ENCODE measurements at places on chromosomes 2 and 18.

GRCh38 chr2:84781942-84782716, 98.8 kb downstream of the TRABD2A start:
- no peaks in the 10 kb centered on the region for H3K27me3 ChIP-seq
- H3K4me1 ChIP-seq: no peaks in the 10 kb centered on the region
- H3K36me3 ChIP-seq: no peaks in the 10 kb centered on the region
- H3K4me3 ChIP-seq: no peak overlapping the region

DNA sequence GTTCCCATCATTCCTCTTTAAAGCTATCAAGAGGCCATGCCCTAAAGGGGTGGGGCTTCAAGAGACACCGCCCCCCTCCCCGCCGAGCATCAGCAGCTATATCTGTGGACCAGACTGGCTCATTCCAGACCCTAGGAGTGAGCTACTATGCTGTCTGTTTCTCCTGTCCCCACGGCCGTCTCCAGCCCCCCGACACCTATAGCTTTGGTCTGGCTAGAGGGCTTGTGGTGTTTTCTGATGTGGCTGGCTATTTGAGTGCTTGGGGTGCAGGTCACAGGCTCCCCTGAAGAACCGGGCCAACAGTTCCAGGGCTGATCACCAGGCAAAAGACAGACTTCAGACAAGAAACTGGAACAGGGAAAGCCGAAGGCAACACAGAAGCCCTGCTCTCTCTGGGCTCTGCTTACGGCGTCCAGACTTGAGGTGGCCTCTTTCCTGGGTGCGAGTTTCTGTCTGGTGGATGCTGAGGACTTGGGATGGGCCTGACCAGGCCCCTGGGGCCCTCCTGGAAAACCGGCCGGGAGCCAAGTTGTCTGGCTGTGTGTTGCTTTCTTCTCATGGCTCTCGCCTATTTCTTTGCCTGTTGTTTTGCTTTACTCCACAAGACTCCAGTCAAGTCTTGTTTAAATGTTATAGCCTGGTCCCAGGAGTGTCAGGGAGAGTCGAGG, 83.6 kb downstream of the KLHL29 start:
- H3K27ac ChIP-seq: no peak overlapping the region
- H3K36me3 ChIP-seq: no peaks in the 10 kb centered on the region

- no peak overlapping the region for H3K4me3 ChIP-seq
- H3K27ac ChIP-seq: no peak overlapping the region
These were observed 123.0 kb upstream of the THUMPD2 start for GRCh38 chr2:39902103-39902502.

- DNase-seq: no peak
- H3K36me3 ChIP-seq: no peaks in the 10 kb centered on the region
- no peaks in the 10 kb centered on the region for H3K4me1 ChIP-seq
- no peaks in the 10 kb centered on the region for H3K27me3 ChIP-seq
- no peak overlapping the region for H3K4me3 ChIP-seq
- no peak overlapping the region for H3K27ac ChIP-seq
These were observed 665.8 kb upstream of the ID2 start for GRCh38 chr2:8015848-8016600.

Data from gastrocnemius medialis (tissue), 4 donors.